ENCODE measurements at places on chromosomes 5 and 9.
A peak's percentile ranks its signal among the peaks of the same experiment; 100 is the strongest.

DNA sequence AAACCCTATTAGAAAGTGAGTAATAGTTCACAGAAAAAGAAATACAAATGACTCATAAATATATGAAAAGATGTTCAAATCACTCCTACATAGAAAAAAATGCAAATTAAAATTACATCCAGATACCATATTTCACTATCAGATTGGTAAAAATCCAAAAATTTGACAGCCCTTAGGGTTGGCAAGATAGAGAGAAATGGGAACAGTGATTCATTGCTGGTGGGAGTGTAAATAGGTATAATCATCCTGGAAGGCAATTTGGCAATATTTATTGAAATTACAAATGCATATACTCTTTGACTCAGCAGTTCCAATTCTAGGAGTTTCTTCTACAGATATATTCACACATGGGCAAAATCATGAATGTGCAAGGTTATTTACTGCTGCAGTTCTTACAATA, 273.5 kb downstream of the NR2F1-AS1 start:
- no peak for DNase-seq

DNA sequence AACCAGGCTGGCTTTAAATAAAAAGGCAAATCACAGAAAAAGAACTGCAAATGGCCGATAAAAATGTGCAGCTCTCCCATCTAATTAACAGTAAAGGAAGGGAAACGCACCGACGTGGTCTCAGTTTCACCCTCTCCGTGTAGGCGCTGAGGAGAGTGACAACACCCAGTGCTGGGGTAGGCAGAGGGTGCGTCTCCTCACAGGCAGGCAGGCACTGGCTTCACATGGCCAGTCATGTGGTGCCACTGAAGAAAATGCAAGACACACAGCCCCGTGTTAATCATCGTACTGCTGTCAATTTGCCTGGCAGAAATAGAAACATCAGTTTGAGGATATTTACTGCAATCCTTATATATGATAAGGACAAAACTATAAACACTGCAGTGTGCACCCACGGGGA, 178.4 kb downstream of the FANCC start:
- no peak for DNase-seq

- DNase-seq = no peak
Measured at GRCh38 chr5:149452007-149452664, 73.0 kb upstream of the IL17B start.

DNA sequence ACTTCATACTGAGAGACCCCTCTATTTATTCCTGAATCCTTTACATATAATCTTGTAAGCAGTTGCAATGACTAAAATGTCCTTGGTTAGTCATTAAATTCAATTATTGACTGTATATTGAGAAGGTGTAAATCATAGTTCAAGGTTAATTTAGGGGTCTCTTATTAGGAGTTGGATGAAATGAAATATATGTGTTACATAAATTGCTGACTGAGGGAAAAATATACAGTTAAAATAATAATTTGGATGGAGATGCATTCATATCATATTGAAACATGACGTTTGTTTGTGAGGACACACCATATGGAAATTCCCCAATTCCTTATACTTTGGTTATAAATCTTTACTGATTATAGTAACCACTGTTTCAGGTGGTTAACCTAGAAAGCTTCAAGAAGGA, 430.6 kb downstream of the PDE4D start:
- DNase-seq = no peak

- DNase-seq = no peak
Measured at GRCh38 chr5:177334155-177334551, 17.3 kb downstream of the LMAN2 start.

GRCh38 chr9:125126019-125126746, 17.1 kb downstream of the SCAI start:
- peak; percentile 70 for DNase-seq

GRCh38 chr5:125411744-125412560, 665.5 kb upstream of the ZNF608 start:
- DNase-seq = no peak

GRCh38 chr5:153659039-153659736, 168.7 kb downstream of the GRIA1 start:
- no peak for DNase-seq

- DNase-seq = no peak
Measured at GRCh38 chr5:88938488-88938887, 55.5 kb upstream of the MEF2C start.

GRCh38 chr5:118923295-118924005, 64.9 kb downstream of the DTWD2 start:
- no peak for DNase-seq

Measured in activated naive CD4-positive, alpha-beta T cell (primary cell).